ENCODE measurements at places on chromosomes 2 and 18.

- DNase-seq = no peak
Measured at GRCh38 chr2:37654932-37655841, 16.3 kb downstream of the CDC42EP3 start.

DNA sequence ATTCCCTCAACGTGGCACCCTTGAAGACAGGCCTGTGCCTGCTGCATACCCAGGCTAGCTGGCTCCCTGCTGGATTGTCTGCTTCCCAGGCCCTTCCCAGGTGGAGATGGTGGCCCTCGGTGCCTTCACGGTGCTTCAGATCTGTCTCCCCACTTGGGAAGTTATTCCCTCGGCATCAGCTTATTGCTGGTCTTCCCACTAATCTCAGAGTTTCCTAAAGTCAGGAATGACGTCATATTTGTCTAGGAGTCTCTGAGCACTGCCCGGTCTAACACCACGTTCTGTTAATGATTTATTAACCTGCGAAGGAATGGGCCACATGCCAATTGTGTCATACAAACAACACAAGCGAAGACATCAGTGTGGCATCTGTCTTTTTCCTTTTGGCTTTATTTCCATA, 269.8 kb upstream of the ID2 start:
- DNase-seq = peak; percentile 27

- no peak for DNase-seq
Measured at GRCh38 chr2:217330647-217331046, 470.8 kb upstream of the TNP1 start.

GRCh38 chr2:74887960-74888700, 54.2 kb downstream of the HK2 start:
- peak; percentile 34 for DNase-seq

DNA sequence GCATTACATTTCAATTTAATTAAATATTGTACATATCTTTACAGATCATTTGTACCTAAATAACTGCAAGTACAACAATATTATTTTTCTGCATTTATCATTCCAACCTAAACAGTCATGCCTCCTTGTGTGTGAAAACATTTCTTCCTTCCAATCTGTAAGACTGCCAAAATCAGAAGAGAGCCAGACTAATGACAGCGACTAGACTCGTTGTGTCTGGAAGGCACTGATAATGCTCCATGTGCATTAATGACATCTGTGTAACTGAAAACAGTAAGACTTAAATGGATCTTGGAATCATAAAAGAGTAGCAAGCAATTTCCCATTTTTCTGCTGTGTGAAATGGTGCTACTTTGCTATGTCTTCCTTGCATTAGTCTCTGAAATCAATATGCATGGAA, 278.0 kb upstream of the DSEL start:
- peak; percentile 27 for DNase-seq

GRCh38 chr18:45026162-45026561, 345.5 kb downstream of the SETBP1 start:
- DNase-seq = no peak

DNA sequence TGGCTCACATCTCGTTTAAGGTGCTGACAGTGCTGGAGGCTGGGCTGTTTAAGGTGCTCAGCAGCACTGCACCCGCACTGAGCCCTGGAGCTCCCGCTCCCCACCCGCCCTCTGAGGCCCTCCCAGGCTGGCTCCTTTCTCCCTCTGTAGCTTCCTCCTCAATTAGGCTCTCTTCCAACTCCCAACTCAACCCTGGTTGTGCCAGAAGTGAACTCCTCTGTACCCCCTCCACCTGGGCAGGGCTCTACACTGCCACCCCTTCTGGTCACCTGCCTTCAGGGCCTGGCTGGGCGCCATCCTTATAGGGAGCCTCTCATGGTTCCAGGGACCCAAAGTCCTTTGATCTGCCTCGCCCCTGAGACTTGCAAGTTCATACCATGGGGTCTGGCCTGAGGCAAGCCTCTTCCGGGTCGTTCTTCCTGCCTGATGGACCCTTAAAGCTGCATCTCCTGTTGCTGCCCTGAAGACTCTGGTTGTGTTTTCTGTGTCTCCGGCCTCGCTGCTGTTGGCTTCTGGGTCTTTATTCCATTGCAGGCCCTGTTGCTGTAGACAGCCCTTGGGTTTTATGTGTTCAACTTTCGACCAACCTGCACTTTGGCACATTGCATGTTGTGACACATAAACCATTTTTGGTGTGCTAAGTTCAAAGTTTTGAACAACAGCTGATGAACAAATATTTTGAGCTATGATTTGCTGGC, 199.6 kb downstream of the LDLRAD4 start:
- DNase-seq = no peak

GRCh38 chr2:231482806-231483391, 18.6 kb upstream of the NCL start:
- peak; percentile 92 for DNase-seq

GRCh38 chr2:128602038-128602698, 283.5 kb upstream of the HS6ST1 start:
- no peak for DNase-seq

GRCh38 chr2:72916743-72917137, 579 bp upstream of the EMX1 start:
- DNase-seq = no peak

DNA sequence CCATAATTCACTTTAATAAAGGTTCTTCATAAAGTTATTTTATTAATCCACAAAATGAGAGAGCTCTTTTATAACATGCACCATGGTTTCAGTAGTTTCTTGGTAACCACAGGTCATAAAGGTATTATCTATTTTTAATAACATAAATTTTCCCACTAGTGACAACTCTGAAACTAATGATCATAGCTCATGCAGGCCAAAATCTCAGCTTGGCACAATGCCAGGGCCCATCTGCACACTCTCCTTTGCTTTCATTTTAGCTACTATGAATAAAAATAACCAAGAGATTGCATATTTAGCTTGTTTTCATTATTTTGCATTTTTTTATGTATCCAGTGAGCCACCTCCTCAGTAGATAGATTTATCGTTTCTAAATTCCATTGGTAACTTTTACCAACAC, 691.8 kb upstream of the CHAC2 start:
- no peak for DNase-seq

DNA sequence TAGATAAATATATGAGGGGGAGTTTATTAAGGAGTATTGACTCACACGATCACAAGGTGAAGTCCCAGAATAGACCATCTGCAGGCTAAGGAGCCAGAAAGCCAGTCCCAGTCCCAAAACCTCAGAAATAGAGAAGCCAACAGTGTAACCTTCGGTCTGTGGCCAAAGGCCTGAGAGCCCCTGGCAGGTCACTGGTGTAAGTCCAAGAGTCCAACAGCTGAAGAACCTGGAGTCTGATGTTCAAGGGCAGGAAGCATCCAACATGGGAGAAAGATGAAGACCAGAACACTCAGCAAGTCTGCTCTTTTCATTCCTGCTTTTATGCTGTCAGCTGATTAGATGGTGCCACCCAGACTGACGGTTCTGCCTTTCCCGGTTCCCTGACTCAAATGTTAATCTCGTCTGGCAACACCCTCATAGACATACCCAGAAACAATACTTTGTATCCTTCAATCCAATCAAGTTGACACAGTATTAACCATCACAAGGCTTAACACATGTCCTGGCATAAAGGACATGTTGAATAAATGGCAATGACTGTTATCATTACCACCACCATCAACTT, 56.7 kb downstream of the MAPK4 start:
- DNase-seq = no peak
